ENCODE measurements at places on chromosomes 1 and 21. TPM values are rescaled to one million over a fixed set of nuclear protein-coding genes. Genes with fewer than 3 reads are reported as not detected.
A peak's percentile ranks its signal among the peaks of the same experiment; 100 is the strongest.

DNA sequence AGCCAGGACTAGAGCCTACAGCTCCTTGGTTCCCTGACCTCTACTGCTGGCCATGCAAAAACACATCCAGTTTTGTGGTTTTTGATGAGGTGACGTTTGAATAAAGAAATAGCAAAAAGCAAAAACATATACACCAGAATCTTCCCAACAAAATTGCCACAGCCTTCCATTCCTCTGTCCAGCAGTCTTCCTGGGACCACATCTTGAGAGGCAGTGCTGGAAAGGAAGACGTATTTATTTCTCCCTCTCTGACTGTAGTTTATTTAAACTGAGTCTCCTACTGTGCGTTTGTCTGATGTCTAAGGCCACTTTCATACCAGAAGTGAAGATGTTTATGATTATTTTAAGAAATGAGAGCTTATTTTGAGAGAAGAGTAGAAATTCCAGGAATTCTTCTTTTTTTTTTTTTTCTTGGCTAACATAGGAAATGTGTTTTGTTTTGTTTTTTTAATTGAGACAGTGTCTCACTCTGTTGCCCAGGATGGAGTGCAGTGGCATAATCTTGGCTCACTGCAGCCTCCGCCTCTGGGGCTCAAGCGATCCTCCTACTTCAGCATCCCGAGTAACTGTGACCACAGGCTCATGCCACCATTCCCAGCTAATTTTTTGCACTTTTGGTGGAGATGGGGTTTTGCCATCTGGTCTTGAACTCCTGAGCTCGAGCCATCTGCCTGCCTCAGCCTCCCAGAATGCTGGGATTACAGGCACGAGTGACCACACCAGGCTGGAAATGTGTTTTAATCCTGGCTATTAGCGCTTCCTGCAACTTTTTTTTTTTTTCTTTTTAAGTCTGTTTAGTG, 118.5 kb downstream of the ITSN1 start:
- DNase-seq = peak; percentile 59

- DNase-seq = no peak
Measured at GRCh38 chr1:9201401-9202239, 33.0 kb upstream of the H6PD start.

Gene TMEM125
- total RNA-seq = not detected

GRCh38 chr21:44771896-44772525, 29.6 kb downstream of the UBE2G2 start:
- no peak for DNase-seq

DNA sequence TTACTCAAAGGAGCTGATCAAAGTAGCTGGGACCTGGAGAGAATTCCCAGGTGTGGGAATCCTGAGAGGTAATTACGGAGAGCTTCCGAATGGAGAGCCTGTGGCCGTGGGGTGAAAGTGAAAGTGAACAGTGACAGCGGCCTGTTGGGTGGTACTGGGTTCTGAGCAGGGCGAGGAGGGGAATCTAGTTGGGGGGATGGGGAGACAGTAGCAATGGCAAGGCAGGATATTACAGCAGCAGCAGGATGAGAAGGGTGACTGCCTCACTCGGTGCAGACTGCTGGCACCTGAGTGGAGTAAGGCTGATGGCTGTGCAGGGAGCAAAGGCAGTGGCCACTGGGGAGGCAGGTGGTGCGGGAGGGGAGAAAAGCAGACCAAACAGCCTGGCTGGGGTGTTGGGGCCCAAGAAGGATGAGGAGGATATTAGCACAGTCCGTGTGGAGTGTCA, 70.3 kb upstream of the PRDX6 start:
- DNase-seq = peak; percentile 22

GRCh38 chr1:206987873-206988272, 17.6 kb upstream of the FCAMR start:
- no peak for DNase-seq

DNA sequence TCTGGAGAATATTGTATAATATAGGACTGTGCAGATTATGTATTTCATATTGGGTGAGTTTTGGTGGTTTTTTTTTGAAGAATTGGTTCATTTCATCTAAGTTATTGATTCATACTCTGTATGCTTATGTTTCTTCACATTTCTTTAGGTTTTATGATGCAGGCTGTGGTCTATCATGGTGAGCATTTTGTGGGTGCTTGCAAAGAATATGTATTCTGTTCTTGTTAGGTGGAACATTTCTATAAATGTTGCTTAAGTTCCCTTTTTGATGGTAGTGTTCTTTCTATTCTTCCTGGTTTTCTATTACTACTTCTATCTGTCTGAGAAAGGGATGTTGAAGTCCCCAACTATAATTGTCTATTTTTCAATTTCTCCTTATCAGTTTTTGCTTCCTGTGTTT, 42.6 kb downstream of the PKN2 start:
- DNase-seq = no peak

DNA sequence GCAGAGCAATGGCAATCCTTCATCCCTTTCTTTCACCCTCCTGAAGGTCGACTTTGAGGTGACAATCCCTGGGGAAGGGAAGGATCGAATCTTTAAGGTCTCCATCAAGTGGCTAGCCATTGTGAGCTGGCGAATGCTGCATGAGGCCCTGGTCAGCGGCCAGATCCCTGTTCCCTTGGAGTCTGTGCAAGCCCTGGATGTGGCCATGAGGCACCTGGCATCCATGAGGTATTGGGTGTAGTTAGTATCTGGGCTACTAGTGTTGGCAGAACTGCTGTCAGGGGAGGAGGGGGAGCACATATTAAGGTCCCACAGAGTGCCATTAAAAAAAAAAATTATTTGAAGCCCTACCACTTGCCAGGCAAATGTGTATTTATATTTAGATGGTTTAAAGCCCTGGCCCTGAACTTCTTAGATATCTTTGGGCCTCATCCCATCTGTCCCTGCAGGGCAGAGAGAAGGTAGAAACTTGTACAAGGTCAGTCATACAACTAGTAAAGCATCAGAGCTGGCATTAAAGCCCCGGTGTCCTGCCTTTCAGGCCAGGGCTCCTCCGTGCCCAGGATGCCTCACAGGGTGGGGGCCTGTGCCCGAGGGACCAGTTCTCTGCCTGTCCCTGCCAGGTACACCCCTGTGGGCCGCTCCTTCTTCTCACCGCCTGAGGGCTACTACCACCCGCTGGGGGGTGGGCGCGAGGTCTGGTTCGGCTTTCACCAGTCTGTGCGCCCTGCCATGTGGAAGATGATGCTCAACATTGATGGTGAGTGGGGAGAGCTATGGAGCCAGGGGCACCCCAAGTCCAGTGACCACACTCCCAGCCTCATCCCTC, 10.3 kb downstream of the AGO1 start:
- DNase-seq = no peak

DNA sequence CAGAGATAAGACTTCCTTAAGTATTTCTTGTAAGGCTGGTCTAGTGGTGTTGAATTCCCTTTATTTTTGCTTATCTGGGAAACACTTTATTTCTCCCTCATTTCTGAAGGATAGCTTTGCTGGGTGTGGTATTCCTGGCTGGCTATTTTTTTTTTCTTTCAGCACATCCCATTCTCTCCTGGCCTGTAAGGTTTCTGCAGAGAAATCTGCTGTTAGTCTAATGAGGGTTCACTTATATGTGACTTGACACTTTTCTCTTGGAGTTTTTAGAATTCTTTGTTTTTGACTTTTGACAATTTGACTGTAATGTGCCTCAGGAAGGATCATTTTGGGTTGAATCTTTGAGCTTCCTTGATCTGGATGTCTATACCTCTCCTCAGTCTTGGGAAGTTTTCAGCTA, 61.5 kb downstream of the DIPK1A start:
- no peak for DNase-seq

DNA sequence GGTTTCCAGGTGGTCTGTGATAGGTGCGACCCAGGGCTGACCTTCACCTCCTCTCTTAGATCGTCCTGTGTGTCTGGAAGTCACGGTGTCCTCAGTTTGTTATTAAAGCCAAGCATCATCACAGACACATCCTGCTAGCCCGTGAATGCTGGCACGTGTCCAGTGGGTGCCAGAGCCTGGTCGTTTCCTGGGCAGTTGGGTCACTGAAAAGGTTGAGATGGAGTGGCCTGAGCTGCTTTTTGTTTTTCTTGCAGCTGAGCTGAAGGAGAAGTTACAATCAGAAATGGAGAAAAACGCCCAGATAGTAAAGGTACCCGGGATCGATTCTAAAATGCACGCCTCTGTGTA, 23.2 kb downstream of the PCNT start:
- peak; percentile 51 for DNase-seq

DNA sequence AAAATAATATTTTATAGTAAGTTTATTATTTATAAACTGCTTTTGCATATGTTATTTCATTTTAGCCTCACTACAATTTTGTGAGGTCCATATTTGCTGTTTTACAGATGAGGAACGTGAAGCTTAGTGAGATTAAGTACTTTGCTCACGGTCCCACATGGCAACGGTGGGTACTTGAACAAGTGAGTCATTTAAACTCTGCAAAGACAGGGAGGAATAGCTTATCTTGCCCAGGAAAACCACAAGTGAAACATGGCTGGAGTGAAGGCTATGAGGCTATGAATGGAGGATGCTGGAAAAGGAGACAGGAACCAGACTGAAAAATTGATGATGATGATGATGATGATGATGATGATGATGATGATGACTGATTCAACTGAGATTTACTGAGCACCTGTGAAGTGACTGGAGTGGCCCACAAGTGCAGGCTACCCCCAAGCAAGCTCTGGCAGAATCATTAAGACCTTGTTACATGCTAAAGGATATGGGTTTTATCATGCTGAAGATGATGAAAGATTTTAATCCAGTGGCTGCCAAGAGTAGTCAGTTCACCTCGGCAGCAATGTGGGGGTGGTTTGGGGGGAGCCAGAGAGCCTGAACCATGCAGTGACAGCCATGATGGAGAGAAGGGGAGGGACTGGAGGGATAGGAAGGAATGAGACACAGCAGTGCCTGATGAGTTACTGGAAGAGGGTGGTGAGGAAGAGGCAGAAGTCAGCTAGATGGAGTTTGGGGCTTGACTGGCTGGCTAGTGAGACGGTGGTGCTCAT, 1.4 kb upstream of the ABCA4 start:
- no peak for DNase-seq

- DNase-seq = no peak
Measured at GRCh38 chr1:6459850-6460265, 6.1 kb downstream of the TNFRSF25 start.

DNA sequence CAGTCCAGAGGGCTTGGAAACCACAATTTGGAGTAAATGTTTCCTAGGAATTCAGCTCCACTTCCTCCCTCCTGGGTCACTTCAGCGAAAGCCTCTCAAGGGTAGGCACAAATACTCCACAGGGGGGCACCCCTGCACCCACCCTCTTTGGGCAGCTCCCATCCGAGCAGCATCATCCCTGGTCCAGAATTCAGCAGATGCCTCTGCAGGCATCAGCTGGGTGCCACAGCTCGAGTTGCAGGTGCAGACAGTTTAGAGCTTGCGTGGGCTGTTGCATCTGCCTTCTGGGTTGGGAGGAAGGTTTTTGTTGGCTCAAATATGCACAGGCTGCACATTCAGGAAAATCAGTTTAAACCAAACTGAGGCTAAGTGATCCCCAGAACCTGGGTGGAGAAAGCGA, 25.0 kb downstream of the KANK4 start:
- no peak for DNase-seq

DNA sequence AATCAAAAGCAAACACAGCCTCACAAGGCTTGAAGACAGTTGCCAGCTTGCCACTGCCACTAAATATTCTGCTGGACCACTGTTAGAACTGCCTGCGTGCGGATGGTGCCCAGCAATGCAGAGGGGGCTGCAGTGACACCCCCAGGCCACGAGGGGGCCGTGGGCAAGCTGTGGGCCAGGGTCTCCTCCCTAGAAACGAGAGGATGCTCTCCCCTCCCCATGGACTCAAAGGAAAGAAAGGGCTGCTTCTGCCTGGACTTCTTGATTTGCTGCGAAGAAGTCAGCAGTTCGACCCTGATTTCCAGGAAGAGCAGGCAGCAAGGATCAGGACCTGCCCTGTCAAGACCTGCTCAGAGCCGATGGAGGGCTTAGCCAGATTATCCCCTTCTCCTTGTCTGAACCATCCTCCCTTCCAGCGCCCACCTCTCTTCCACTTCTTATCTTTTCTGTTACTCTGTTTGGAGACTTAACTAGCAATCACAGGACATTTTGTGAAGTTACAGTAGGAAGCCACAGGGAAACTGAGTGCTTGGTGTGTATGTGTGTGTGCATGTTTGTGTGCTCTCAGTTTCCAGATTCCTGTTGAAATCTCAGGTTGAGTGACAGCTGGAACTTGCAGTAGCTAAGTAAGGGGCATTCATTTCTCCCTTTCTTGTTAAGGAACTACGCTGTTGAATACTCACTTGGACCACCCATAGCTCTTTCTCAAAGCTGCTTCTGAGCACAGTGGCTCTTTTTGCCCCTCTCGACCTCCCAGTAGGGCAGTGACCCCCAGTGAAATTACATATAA, 2.7 kb downstream of the MAN1C1 start:
- DNase-seq = peak; percentile 35

- DNase-seq = no peak
Measured at GRCh38 chr21:35510957-35511695, 462.0 kb upstream of the RUNX1 start.

All from dermis microvascular lymphatic vessel endothelial cell (primary cell).